ENCODE measurements at places on chromosomes 2 and 18.

- DNase-seq, result no peak
These were observed 285.3 kb downstream of the SOX11 start for GRCh38 chr2:5977477-5977876.

DNA sequence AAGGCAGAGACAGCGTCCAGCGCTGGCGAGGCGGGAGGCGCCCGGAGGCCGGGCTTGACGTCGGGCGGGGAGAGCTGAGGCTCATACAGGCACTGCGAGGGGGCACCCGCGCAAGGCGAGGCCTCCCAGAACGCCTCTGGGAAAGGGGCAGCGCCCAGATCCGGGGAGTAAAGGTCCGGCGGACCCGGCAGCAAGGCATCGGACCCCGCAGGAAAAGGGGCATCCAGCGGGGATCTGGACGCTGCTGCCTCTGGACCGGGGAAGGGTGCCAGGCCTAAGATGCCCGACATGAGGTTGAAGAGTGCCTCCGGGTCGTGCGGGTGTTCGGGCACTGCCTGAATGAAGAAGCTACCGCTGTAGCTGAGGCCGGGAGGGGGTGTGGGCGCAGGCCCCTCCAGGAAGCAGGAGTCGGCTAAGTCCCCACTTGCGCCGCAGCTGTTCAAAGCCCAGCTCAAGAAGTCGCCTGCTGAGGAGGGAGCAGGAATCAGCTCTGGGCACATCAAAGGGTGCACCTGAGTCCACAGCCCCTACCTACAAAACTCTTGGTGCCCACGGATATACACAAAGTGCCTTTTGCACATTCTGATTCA, 937 bp downstream of the EGR4 start:
- peak; percentile 5 for DNase-seq

- no peak for DNase-seq
These were observed 154.7 kb upstream of the CNTNAP5 start for GRCh38 chr2:123870206-123870880.

- DNase-seq, result no peak
These were observed 41.0 kb upstream of the FOSL2 start for GRCh38 chr2:28351621-28352020.

DNA sequence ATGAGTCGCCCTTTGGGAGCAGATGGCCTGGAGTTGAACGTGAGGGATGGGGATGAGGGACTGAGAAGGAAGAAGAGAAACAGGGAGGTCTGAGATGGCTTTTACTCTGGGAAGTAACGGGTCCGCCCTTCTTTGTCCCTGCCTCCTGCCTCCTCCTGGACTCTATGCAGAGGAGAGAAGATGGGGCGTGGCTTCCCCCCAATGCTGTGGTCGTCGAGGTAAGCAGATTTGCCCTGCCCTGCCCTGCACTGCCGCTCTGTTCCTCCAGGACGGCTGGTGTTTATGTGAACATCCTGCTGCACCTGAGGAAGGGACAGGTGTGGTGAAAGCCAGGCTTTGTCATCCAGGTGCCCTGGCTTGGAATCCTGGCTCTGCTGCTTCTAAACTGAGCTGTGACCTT, 13.5 kb upstream of the NTSR2 start:
- DNase-seq, result no peak

- no peak for DNase-seq
These were observed 472.1 kb downstream of the PARD3B start for GRCh38 chr2:205017381-205017780.
